Activated naive CD4-positive, alpha-beta T cell (primary cell): ENCODE measurements at places on chromosomes 2 and 18.

DNA sequence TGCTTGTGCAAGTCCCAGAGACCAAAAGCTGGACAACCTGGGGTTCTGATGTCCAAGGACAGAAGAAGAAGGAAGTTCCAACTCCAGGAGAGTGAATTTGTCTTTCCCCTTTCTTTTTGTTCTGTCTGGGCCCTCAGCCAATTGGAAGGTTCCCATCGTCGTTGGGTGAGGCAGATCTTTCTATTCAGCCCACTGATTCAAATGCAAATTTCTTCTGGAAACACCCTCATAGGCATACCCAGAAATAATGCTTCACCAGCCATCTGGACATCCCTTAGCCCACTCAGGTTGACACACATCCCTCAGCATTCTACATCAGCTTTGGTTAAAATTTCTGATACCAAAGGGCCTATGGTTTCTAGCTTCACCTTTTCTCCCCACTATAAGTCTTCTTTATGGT is 156.5 kb downstream of the SP3 start:
- DNase-seq = no peak

GRCh38 chr2:239361311-239361642 is 39.5 kb downstream of the HDAC4 start:
- DNase-seq = no peak

- no peak for DNase-seq
Measured at GRCh38 chr2:20352581-20353216, 2.1 kb upstream of the PUM2 start.

DNA sequence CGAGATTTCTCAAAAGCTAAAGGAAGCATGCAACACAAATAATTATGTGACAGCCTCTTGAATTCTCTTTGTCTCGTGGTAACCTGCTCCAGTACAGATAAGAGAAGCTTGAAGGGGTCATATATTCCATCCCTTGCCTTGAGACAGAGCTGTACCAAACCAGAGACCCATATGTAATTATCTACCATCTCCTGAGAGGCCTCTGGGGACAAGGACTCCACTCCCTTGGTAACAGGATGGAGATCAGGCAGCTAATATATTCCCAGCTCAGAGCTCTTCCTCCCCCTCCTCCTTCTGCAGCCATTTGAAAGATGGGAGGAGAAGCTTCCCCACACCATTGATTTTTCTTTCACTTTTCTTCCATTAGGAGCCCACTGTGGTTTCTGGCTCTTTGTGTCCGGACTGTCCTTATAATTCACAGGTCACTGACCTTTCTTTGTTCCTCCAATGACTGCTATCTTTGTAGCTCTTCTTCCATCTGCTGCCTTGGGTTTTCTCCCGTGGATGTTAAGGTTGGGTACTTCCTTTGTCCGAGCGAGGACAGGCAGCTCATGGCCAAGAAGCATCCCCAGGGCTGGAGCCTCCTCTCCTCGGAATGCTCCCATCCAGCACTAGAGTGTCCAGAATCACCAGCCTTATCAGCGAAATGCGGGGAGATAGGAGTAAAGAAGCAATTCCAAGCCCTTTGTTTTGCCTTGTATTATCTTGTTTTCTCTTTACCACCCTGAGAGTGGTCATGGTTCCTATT is 72.6 kb upstream of the STPG4 start:
- no peak for DNase-seq

DNA sequence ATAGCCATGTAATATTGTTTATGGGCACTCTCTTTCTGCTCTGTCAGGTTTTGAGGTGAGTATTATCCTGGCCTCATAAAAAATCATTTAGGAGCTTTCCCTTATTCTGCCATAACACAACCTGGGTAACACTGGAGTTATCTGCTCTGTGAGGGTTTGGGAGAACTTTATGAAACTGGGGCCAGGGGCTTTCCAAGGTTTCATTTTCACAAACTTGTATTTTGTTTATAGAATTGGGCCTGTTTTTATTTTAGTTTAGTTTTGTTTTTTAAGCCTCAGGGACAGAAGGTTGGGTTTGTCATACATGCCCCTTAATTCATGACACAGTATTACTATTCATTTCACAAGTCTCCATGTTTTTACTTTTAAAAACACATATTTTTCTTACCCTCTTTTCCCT is 83.5 kb downstream of the IRS1 start:
- no peak for DNase-seq

- DNase-seq = no peak
Measured at GRCh38 chr2:181121996-181122395, 141.6 kb downstream of the UBE2E3 start.

DNA sequence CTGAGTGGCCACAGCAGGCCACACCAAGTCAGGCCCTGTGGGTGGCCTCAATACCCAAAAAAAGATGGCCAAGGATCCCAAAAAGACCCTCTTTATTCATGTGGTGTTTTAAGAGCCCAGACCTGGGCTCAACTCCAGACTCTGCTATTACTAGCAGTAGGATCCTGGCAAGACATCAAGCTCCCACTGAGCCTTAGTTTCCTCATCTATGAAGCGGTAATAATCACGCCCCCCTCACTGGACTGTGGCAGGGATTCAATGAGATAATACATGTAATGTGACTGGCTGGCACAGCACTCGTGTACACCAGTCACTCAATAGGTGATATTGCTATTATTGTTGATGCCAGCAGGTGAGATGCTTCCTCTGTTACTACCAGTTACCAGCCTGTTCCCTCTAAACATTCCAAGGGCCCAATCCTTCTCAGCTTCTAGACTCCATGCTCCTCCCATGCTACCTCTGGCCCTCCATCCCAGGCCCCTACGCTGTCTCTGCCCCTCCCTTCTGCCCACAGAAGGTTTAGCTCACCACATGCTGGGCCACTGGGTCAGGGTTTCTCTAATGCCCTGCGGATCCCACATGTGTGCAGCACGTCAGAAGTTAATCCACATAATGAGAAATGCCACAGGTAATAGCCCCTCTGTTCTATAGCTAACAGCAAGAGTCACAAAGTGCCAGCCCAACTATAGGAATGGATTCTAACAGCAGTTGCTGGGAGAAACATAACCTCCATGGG is 51.2 kb downstream of the SLC4A5 start:
- DNase-seq = no peak

DNA sequence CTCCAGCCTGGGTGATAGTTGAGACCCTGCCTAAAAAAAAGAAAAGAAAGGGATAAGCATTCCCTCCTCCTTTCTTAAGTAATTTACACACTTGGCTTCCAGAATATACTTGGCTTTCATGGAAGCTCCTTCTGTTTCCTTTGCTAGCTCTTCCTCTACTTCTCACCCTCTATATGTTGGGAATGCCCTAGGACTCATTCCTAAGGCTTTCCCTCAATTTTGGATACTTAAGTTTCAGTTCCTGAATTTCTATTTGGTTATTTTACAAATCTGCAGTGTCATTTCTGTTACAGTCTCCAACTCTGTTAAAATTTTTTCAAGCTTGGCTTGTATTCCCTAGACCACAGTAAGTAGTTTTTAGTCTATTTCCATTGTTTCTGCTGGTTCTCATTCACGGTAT is 23.6 kb downstream of the SP3 start:
- no peak for DNase-seq

- DNase-seq = no peak
Measured at GRCh38 chr18:37242826-37243560, 322.6 kb downstream of the CELF4 start.

- no peak for DNase-seq
Measured at GRCh38 chr2:25330273-25330672, 11.5 kb downstream of the DNMT3A start.

GRCh38 chr2:58906081-58906645 is 665.0 kb upstream of the FANCL start:
- no peak for DNase-seq

GRCh38 chr2:178076130-178076529 is 3.6 kb upstream of the PDE11A start:
- DNase-seq = no peak

GRCh38 chr2:200498402-200499162 is 11.3 kb downstream of the KCTD18 start:
- no peak for DNase-seq

GRCh38 chr2:63287956-63288355 is 237.3 kb downstream of the OTX1 start:
- no peak for DNase-seq

DNA sequence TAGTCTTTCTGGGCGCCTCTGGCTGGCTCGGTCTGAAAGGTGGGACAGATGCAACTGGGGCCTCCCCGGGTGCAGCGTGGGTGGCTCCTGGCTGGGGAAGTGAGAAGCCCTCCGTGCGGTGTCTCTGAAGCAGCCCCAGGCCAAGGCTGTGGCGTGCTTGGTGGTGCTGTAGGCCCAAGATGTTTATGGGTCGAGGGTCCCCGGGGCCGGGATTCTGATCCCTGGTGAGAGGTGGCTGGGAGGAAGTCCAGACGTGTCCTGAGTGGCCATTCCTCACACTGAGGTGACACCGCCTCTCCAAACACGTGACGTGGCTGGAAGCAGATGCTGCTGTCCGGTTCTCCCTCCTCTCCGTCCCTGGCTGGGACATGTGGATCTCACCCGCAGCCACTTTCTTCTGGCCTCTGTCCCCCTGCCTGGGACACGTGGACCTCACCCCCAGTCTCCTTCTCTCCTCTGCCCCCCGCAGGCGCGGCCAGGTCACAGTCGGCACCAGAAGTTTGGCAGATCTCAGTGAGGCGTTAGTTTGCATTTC is 12.6 kb downstream of the RTP5 start:
- peak; percentile 31 for DNase-seq

GRCh38 chr2:65228263-65228750 is 676 bp downstream of the ACTR2 start:
- DNase-seq = no peak

DNA sequence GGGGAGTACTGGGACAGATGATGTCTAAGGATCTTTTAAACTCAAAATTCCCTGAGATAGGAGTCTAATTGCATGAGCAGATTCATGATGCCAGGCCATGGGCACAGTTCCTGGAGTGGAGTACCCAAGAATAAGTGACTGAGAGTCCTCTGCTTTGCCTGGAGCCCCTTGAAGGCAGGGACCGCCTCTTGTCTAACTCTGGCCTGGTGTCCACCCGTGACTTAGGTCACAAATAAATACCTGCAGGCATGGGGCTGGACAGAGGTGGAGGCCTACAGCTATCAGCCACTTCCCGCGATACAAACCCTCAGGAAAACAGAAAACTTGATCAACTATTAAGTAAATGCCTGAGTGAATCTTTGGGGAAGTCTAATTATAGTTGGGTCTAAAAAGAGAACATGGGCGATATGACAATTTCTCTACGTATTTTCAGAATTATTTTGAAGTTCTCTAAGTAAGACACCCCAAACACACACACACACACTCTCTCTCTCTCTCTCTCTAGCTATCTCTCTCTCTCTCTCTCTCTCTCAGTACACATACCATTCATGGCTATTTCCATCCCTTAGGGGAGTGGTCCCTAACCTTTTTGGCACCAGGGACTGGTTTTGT is 1.8 kb upstream of the WIPF1 start:
- no peak for DNase-seq

GRCh38 chr2:15365411-15365810 is 195.7 kb downstream of the NBAS start:
- no peak for DNase-seq

GRCh38 chr2:197088694-197089093 is 162.2 kb upstream of the PGAP1 start:
- no peak for DNase-seq

- no peak for DNase-seq
Measured at GRCh38 chr18:28735731-28736130, 558.8 kb upstream of the CDH2 start.

DNA sequence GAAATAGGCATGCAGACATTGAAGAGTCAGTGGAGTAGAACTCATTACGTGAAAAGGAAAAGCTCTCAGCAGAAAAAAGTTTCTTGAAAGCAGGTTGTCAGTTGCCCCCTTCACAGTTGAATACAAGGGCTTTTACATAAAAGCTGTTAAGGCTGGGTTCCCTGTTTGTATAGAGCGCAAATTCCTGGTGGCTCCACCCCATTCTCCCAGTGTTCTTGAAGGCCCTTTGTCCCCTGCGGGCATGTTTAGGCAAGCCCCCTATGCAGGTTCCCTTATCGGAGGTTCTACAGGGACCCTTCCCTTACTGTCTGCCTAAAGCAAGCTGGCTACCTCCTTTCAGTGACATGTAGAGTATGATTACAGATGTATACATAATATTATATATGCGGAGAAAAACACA is 497.2 kb upstream of the SYT4 start:
- DNase-seq = no peak

DNA sequence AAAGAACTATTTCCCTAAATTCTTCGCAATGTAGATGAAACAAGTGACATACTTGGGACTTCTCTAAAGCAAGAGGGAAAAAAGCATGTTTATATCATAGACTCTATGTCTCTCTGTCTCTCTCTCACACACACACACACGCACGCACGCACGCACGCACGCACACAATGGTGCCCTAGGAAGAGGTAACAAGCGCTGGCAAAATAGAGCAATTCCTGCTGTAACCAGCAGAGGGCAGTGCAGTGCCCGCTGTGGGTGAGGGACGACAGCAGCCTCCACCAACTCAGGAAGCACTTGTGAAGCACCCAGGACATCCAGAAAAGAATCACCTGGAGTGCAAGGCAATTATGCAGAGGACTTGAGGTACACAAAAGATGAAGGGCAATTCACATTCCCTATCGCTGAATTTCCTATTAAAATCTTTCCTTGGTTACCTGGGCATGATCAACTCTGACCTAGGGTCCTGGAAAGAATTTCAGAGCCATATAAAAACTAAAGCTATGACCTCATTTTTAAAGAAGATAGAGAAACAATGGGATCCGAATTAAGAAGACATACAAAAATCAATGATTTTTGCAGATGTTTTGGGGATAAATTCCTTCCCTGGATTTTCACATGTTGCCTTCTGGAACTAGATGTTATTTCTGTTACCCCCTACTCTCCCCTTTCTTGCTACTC is 166.4 kb downstream of the PDE11A start:
- peak; percentile 5 for DNase-seq

DNA sequence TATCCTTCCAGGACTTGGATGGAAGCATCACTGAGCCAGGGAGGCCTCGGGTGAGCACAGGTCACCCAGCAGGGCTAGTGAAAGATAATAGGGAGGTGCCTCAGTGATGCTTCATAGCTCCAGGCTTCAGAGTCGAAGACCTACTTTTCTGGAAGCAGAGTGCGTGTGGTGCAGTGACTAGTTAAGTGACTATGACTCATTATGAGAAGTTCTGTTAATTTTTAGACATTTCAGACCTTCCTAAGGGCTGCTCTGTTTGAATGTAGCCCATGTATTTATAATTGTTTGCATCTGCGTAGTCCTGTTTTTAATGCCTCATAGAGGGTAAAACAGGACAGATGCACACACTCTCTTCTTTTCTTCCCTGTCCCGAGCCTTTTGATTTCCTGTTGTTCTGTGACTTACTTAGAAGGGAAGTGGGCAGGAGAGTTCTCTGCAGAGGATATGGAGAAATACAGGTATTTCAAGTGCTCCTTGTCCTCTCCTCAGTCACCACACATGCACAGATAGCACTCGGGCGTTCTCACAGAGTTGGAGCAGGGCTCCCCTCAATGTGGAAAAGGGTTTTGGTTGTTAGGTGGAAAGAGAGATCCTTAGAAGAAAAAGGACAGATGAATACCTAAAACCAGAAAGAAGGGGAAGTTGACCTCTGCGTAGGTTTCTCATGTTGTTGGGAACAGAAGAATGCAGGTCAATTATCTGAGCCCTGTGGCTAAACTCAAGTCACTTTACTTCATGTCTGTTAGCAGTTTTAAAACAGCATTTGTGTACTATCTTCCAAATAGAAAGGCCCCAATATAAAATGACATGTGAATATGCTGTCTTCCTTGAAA is 34.7 kb downstream of the RALB start:
- no peak for DNase-seq
